Pancreas (tissue), 10 donors: ENCODE measurements at places on chromosomes 11 and 22. TPM values are rescaled to one million over a fixed set of nuclear protein-coding genes. Genes with fewer than 3 reads are reported as not detected.

TRIM51 gene
- not detected for total RNA-seq

TMEM191C gene
- total RNA-seq, result 0.55 TPM

YAP1 gene
- 16.7 TPM for total RNA-seq

ZP1 gene
- total RNA-seq, result not detected

OR4A16 gene
- total RNA-seq, result not detected

SLC5A1 gene
- 1.5 TPM for total RNA-seq

RIMBP3C gene
- total RNA-seq, result 0.23 TPM

C11orf91 gene
- not detected for total RNA-seq
